Dermis microvascular lymphatic vessel endothelial cell (primary cell): ENCODE measurements at places on chromosomes 1 and 21.

DNA sequence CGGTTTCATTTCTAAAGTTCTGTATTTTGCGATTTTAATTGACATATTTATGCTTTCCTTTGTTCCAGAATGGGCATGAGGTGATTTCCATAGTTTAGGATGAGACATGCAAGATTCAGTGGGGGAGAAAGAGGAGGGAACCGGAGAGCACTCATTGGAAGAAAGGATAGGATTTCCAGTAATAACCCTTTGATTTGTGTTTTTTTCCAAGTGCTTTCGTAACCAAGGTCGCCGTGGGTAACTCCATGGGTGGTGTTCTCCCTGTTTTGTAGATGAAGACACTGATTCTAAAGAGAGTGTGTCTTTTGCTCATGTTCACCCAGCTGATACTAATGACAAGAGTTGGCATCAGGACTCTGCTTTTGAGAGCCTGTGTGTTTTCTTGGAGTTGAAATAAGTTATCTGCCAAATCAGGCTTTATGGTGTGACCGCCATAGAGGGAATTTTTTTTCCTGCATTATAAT is 170.1 kb downstream of the DHRS3 start:
- DNase-seq = no peak

DNA sequence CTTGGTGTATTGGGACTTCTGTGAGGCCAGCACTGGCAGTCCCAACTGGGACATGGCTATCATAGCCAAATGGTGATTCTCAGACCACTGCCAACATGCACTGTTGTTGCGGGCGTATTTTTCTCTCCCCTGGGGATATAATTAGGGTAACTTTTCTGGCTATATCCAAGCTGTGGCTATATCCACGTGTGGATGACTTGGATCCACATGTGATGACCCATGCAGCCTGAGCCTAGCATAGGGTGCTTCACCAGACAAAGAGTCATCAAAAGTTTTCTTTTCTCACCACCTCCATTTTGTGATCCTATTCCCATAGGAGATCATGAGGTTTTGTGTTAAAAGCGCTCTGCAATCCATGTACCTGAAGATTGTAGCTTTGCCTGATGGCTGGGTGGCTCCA is 51.2 kb upstream of the CSF3R start:
- DNase-seq = no peak

- DNase-seq = no peak
Measured at GRCh38 chr1:41780322-41780721, 138.4 kb downstream of the HIVEP3 start.

DNA sequence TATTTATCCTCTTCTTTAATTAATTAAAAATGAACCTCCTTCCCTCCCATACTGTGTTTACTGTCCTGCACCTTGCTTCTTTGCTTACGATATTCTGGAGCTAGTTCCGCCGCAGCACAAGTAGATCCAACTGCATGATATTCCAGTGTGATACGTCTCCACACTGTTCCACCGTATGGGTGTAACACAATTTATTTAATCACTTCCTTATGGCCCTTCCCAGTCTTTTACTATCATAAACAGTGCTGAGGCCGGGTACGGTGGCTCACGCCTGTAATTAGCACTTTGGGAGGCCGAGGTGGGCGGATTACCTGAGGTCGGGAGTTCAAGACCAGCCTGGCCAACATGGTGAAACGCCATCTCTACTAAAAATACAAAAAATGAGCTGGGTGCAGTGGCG is 25.7 kb downstream of the CNST start:
- DNase-seq = no peak

GRCh38 chr1:150464422-150464826 is 22.8 kb upstream of the TARS2 start:
- peak; percentile 72 for DNase-seq

DNA sequence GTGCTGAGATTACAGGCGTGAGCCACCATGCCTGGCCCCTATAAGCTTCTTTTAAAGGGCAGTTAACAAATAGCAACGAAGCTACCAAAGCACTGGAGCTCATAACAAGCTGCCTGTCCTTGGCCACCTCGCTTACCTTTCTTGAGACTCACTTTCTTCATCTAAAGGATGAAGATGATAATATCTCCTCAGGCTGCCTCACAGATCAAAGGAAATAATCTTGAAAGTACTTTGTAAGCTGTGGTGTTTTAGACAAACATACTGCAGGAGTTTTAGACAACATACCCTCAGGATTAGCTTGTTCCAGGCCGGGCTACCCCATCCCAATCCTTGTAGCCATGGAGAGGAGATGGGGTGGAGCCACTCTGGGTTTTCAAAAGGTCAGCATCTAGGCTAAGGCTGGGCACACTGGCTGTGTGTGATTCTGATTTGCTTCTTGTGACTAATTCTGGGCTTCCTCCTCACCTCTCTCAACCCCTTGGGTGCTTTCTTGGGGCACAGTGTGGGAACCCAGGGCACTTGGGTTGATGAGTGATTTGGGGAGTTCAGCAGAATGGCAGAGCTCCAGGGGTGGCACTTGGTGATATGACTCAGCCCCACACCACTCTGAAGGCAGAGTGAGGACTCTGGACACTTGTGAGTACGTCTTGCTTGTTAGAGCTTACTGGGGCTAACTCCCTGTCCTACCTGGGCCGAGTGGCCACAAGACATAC is 5.2 kb downstream of the GPR25 start:
- no peak for DNase-seq

- DNase-seq = no peak
Measured at GRCh38 chr1:84462118-84462517, 16.9 kb upstream of the RPF1 start.

DNA sequence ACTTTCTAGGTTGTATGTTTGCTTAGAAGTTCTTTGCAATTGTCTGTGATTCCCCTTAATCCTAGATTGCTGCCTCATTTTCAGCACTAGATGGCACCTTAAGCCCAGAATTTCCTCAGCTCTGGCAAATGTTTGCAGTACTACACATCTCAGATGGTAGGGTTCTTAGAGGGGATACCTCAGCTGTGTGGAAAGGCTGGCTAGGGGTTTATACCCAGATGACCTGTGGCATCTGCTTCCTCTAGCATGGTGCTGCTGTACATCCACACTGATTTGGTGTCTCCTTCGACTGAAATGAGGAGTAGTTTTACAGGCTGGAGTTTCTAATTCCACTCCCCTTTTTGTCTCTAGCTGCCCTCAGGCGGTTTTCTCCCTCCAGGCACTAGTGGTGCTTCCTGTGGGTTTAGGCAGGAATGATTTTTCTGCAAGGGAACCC is 23.5 kb downstream of the ASB17 start:
- peak; percentile 57 for DNase-seq

- no peak for DNase-seq
Measured at GRCh38 chr1:153384958-153385580, 5.8 kb downstream of the S100A8 start.

- DNase-seq = no peak
Measured at GRCh38 chr1:1969505-1969900, 34.1 kb downstream of the CFAP74 start.

- DNase-seq = no peak
Measured at GRCh38 chr1:44425341-44426082, 20.5 kb downstream of the RNF220 start.

- DNase-seq = no peak
Measured at GRCh38 chr1:79441238-79441637, 434.7 kb upstream of the ADGRL4 start.

DNA sequence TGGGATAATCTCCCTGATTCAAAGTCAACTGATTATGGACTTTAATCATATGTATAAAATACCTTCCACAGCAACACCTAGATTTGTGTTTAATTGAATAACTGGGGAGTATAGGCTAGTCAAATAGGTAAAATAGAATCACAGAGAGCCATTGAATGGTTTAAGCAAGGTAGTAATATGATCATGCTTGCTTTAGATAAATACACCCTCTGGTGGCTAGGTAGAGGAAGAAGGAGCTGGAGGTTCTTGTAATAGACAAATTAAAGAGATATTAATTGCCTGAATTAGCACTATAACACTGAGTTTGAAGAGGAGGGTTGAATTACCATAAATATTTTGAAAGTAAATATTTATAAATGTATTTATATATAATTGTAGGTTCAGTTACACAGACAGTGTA is 40.3 kb downstream of the DIRAS3 start:
- no peak for DNase-seq

- DNase-seq = no peak
Measured at GRCh38 chr1:219659005-219659600, 46.2 kb upstream of the ZC3H11B start.

GRCh38 chr1:163170975-163171676 is 31.6 kb downstream of the RGS5 start:
- peak; percentile 54 for DNase-seq

- DNase-seq = no peak
Measured at GRCh38 chr1:217322834-217323233, 308.1 kb downstream of the GPATCH2 start.

GRCh38 chr1:243315893-243316292 is 60.1 kb downstream of the SDCCAG8 start:
- no peak for DNase-seq

- peak; percentile 82 for DNase-seq
Measured at GRCh38 chr1:50666849-50667248, 243.6 kb upstream of the DMRTA2 start.

GRCh38 chr1:186782791-186783190 is 46.0 kb upstream of the PLA2G4A start:
- no peak for DNase-seq

- DNase-seq = no peak
Measured at GRCh38 chr1:44890007-44890406, 47.0 kb upstream of the PTCH2 start.
